MM.1S (cell line): ENCODE measurements at places on chromosomes 3 and 15.
A peak's percentile ranks its signal among the peaks of the same experiment; 100 is the strongest.

- DNase-seq = peak; percentile 45
These were observed 172.6 kb downstream of the P3H2 start for GRCh38 chr3:189947948-189948723.

GRCh38 chr15:81000144-81000623, 539 bp upstream of the TLNRD1 start:
- DNase-seq = no peak

DNA sequence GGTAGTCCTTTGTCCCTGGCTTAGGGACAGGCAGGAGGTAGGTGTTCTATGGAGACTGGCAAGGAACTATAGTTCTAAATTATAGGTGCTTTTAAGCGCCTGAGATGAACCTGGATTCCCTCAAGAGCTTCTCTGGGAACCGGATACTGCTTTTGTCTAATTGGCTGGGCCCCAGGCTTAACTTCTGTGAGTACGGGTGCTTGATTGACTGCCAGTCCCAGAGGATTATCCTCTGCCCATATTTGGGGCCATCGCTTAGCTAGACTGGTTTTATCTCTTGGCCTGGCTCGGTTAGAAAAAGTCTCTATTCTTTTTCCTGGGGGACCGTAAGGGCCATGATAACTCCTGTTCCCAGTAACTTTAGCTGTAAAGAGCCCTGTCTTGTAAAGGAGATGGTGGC, 339.1 kb downstream of the KCNH8 start:
- no peak for DNase-seq

- DNase-seq = no peak
These were observed 86.8 kb downstream of the MYO5A start for GRCh38 chr15:52441841-52442240.

GRCh38 chr3:14404186-14404585, 1.8 kb downstream of the SLC6A6 start:
- no peak for DNase-seq

DNA sequence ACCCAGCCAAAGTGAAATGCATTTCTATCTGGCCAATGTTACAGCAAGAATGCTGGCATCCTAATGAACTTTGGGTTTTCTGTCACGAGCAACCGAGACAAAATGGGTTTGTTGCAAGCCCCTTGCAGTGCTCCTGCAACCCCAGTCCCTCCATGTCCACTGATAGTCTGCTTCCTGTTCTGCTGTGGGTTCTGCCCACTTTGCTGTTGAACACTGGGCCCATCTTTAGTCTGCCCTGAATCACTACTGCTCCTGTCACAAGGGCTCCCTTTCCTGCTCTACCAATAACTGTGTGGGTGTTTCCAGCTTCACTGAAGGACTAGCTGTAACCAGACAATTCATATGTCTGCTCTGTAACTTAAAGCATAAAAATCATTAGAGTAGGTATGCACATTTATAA, 12.7 kb upstream of the OXSR1 start:
- DNase-seq = no peak

DNA sequence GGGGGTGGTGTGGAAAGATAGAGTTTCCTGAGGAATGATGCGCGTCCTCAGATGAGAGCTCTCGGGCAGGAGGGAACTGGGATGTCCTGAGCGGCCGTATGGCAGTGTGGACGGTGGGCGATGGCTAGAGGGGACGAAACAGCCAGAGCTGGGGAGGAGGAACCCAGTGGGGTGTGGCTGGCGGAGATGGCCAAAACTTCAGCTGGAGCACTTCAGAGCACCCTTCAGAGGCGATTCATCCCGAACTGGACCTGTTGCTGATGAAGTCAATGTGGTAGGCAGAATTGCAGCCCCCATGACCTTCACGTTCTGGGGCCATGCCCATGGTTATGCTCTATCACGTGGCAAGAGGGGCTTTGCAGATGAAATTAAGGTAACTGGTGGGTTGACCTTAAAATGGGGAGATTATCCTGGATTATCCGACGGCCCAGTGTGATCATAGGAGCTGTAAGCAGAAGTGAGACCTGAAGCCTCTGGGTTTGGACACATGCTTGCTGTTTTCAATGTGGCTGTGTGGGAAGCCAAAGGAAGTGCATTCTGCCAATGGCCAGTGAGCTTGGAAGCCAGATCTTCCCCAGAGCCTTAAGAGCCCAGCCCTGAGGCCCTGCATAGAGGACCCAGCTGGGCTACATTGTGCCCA, 52.3 kb downstream of the ATP1B3 start:
- no peak for DNase-seq

DNA sequence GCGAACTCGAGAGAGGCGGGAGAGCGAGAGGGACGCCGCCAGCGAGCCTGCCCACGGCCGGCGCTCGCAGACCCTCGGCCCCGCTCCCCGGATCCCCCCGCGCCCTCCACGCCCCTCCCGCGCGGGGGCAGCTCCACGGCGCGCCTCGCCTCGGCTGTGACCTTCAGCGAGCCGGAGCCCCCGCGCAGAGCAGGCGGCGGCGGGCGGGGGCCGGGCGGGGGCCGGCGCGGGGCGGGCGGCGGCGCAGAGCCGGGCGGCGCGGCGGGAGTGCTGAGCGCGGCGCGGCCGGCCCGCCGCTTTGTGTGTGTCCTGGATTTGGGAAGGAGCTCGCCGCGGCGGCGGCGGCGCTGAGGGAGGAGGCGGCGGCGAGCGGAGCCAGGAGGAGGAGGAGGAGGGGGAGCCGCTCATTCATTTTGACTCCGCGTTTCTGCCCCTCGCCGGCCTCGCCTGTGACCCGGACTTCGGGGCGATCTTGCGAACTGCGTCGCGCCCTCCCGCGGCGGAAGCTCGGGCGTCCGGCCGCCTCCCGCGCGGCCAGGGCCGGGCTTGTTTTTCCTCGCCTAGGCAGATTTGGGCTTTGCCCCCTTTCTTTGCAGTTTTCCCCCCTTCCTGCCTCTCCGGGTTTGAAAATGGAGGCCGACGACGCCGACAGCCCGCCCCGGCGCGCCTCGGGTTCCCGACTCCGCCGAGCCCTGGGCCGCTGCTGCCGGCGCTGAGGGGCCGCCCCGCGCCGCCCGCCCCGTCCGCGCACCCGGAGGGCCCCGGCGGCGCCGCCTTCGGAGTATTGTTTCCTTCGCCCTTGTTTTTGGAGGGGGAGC, 524 bp downstream of the IGF1R start:
- peak; percentile 59 for DNase-seq

DNA sequence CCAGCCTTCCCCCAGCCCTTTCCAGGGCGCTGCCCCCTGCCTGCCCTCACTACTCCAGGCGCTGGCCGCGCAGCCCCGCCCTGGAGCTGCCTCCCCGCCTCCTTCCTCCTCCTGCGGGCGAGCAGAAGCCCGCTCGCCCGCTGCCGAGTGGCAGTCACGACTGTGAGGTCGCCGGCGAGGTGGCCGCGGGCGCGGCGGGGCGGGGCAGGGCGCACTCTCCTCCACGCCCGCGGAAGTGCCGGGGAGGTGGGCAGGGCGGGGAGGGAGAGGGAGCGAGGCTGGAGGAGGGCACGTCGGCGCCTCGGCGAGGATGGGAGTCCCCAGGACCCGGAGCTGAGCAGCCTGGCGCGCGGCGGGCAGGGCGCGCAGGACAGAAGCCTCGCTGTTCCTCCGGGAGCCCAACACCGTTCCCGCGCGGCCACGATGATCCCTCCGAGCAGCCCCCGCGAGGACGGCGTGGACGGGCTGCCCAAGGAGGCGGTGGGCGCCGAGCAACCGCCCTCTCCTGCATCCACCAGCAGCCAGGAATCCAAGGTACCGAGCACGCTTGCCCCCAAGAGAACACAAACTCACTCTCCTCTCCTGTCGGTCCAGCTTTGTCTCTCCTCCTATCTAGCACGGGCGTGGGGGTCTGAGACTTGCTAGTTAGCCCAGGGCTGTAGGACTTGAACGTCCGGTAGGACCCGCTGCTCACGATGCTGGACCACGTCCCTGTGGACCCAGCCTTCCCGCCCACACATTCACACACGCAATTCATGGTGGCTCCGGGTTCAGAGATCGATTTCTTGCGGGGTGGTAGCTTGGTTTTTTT, at the start of gene STAC:
Gene STAC, plus strand, starts transcription at position 284 of the 811 bp plus-strand sequence. Its CDS starts 140 bp downstream, at position 424.
- DNase-seq = peak; percentile 70

- DNase-seq = no peak
These were observed 3.8 kb upstream of the KATNBL1 start for GRCh38 chr15:34213690-34214089.

DNA sequence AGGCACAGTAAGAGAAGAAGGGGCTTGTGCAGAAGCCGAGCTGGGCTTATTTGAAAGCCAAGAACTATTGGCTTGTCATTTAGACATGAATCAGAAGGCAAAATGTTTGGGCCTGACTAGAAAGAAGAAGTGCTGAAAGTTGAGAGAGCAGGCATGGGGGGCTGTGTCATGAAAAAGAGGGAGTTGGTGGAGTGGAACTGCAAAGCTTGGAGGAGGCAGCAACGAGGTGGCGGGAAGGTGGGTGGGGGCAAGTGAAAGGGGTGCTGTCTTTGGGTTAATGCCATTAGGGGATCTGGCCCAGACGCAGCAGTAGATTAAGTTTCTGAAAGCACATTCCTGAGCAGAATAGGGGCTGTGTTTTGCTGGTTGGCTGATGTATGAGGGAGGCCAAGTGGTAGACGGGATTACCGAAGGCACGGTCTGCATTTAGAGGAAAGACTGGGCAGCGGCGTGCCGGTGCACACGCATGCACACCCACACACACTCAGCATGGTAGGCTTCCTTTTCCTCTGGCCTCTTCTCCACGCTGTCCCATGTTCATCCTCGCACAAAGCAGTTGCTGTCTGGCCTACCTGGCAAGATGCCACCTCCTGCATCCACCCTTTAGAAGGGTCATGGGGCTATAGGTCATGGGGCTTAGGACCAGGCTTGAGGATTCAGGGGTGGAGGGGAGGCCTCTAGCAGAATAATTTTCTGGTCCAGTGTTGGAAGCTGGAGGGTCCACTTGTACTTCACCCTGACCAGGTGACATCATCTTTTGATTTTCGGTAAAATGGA, 43.0 kb downstream of the BOC start:
- no peak for DNase-seq

DNA sequence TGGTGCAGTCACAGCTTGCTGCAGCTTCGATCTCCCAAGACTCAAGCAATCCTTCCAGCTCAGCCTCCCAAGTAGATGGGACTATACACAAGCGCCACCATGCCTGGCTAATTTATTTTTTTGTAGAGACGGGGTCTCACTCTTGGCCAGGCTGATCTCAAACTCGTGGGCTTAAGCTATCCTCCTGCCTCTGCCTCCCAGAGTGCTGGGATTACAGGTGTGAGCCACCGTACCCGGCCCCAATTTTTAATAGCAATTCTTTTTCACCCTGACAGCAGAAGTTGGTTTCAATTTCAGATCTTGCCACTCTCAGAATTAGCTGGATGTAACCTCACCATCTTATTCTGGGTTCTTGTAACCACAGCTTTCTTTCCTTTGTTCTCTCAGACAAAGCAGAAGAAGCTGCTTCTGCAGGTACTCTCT, 64.8 kb downstream of the TRIM71 start:
- DNase-seq = peak; percentile 91

DNA sequence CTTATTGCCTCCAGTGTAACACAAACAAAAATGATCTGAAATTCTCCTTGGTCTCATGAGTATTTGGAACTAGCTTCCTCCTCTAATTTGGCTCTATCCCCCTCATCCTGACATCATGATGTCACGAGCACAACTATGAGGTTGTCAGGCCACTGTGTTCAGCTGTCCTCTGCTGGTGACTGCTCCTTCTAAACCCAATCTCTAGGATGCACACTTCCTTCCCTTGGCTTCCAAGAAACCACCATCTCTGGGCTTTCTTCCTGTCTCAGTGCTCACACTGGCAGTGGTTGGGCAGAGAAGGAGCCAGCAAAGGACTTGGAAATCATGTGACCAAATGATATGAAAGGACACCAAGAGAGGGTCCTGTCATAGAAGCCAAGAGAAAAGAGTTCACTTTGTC, 30.7 kb upstream of the EIF1B start:
- no peak for DNase-seq

DNA sequence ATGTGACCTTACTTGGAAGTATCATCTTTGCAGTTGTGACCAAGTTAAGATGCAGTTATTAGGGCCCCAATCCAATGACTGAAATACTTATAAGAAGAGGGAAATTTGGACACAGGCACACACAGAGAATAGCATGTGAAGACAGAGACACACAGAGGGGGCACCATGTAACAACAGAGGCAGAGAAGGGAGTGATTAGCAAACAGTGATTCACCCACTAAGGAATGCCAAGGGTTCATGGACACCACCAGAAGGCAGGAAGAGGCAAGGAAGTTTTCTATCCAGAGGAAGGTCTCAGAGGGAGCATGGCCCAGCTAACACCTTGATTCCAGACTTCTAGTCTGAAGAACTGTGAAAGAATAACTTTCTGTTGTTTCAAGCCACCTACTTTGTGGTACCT, 25.0 kb downstream of the SIDT1 start:
- DNase-seq = no peak

- DNase-seq = no peak
These were observed 12.5 kb downstream of the ARPP21 start for GRCh38 chr3:35651851-35652250.

DNA sequence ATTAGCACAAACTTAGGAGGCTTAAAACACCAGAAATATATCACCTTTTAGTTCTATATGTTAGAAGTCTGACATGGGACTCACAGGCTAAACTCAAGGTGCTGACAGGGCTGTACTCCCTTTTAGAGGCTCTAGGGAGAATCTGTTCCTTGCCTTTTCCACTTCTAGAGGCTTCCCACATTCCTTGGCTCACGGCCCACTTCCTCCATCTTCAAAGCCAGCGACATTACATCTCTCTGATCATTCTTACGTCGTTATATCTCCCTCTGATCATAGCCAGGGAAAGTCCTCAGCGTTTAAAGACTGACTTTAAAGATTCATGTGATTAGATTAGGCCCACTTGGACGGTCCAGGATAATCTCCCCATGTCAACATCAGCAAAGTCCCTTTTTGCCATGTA, 166.3 kb downstream of the GREM1 start:
- no peak for DNase-seq

GRCh38 chr15:100781961-100782530, 97.6 kb upstream of the ALDH1A3 start:
- no peak for DNase-seq

GRCh38 chr15:26095710-26096330, 232.7 kb upstream of the ATP10A start:
- DNase-seq = no peak

DNA sequence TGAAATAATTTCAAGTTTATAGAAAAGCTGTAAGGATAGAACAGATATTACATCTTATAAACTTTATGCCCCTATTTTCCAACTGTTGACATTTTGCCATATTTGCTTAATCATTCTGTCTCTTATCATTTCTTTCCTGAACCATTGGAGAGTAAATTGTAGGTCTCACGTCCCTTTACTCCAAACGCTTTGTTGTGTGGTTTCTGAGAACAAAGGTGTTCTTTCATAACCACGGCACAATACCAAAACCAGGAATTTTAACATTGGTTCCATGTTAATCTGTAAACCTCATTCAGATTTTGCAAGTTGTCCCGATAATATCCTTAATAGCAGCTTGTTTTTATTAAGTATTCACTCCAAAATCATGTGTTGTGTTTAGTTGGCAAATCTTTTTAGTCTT, 134.8 kb downstream of the AKAP13 start:
- no peak for DNase-seq

DNA sequence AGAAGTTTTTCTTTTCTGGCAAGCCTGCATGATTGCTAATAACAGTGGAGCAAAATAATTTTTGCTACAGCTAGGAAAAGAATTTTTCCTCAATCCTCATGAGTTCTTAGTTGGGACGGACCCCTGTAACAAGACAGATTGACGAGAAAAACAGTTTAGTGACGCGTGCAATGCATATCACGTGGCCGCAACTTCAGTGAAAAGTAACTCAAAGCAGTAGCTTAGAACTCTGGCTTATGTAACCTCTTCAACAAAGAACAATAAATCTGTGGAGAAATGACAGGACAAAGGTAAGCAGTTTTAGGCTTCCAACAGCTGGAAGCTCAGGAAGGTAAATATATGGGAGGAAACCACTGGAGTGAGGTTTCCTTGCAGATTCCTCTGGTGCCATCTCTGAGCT, 19.7 kb downstream of the FAM107A start:
- no peak for DNase-seq
